ENCODE measurements at places on chromosomes 12 and 14. TPM values are rescaled to one million over a fixed set of nuclear protein-coding genes. Genes with fewer than 3 reads are reported as not detected.

DNA sequence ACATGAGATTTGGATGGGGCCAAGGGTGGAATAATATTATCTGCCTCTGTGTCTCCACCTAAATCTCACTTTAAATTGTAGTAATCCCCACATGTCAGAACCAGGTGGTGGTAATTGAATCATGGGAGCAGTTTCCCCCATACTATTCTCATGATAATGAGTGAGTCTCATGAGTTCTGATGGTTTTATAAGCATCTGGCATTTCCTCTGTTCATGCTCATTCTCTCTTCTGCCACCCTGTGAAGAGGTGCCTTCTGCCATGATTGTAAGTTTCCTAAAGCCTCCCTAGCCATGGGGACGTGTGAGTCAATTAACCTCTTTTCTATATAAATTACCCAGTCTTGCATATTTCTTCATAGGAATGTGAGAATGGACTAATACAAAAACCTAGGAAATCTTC is 29.9 kb downstream of the TSPAN19 start:
- H3K4me3 ChIP-seq, result no peak overlapping the region
- H3K27me3 ChIP-seq, result no peaks in the 10 kb centered on the region
- H3K27ac ChIP-seq, result no peak overlapping the region
- no peaks in the 10 kb centered on the region for H3K36me3 ChIP-seq
- no peak for DNase-seq

- H3K4me3 ChIP-seq, result no peak overlapping the region
- no peaks in the 10 kb centered on the region for H3K27me3 ChIP-seq
- no peak for DNase-seq
- no peak overlapping the region for H3K27ac ChIP-seq
- H3K4me1 ChIP-seq, result no peaks in the 10 kb centered on the region
Observed at GRCh38 chr14:56304456-56304855, 186.2 kb downstream of the PELI2 start.

GRCh38 chr12:98227162-98227561 is 288.2 kb upstream of the TMPO start:
- no peaks in the 10 kb centered on the region for H3K4me1 ChIP-seq
- H3K36me3 ChIP-seq, result no peaks in the 10 kb centered on the region
- H3K27ac ChIP-seq, result no peak overlapping the region
- H3K4me3 ChIP-seq, result no peak overlapping the region
- no peak for DNase-seq

TCL1B gene
- polyA plus RNA-seq, result not detected

TSPAN31 gene
- polyA plus RNA-seq, result 20.6 TPM

Data from CD14-positive monocyte (primary cell).